ENCODE measurements at places on chromosomes 5 and 9.

GRCh38 chr9:6877671-6878161 is 119.9 kb downstream of the KDM4C start:
- DNase-seq: peak; percentile 44

DNA sequence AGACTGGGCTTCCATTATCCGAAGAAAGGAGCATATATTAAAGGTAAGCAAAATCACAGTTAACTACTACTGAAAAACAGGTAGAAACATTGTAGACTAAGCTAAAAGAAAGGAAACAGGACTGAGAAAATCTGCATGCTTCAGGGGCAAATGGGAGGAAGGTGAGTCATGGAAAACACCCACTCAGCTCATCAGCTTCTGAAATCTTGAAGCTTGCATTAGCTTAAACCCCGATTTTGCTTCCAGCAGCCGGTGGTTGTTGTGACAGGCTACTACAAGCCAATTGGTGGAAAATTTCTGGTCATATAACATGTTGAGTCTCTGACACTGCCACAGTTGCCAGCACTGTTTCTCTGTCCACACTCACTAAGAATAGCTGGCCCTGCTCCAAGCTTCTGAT is 179.6 kb upstream of the PUM3 start:
- DNase-seq: no peak

DNA sequence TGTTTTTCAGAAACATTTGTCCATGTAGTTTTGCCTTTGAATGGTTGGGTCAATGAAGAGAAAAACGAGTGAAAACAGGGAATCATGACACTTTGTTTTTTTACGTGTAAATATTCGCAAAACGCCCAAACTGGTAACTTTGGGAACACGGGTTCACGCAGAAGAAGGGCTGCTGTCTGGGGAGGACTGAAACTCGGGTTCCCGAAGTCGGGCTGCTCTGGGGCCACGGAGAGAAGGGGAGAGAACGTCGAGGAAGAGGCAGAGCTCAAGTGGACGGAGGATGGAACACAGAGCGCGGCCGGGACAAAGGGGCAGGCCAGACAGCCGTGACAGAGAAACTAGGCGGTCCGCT is 478 bp upstream of the SETD9 start:
- DNase-seq: no peak

- no peak for DNase-seq
Observed at GRCh38 chr5:146799231-146799630, 79.3 kb downstream of the PPP2R2B start.

DNA sequence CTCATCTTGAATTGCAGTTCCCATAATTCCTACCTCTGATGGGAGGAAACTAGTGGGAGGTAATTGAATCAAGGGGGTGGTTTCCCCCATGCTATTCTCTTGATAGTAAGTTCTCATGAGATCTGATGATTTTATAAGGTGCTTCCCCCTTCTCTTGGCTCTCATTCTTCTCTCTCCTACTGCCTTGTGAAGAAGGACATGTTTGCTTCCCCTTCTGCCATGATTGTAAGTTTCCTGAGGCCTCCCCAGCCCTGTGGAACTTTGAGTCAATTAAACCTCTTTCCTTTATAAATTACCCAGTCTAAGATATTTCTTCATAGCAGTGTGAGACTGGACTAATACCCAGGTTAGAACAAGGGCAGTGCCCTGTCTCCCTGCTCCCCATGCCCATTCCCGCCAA is 7.5 kb upstream of the TRIO start:
- no peak for DNase-seq

- DNase-seq: no peak
Observed at GRCh38 chr5:95440825-95441224, 49.7 kb downstream of the FAM81B start.
